ENCODE measurements at places on chromosomes 6 and 20. TPM values are rescaled to one million over a fixed set of nuclear protein-coding genes. Genes with fewer than 3 reads are reported as not detected.

DNA sequence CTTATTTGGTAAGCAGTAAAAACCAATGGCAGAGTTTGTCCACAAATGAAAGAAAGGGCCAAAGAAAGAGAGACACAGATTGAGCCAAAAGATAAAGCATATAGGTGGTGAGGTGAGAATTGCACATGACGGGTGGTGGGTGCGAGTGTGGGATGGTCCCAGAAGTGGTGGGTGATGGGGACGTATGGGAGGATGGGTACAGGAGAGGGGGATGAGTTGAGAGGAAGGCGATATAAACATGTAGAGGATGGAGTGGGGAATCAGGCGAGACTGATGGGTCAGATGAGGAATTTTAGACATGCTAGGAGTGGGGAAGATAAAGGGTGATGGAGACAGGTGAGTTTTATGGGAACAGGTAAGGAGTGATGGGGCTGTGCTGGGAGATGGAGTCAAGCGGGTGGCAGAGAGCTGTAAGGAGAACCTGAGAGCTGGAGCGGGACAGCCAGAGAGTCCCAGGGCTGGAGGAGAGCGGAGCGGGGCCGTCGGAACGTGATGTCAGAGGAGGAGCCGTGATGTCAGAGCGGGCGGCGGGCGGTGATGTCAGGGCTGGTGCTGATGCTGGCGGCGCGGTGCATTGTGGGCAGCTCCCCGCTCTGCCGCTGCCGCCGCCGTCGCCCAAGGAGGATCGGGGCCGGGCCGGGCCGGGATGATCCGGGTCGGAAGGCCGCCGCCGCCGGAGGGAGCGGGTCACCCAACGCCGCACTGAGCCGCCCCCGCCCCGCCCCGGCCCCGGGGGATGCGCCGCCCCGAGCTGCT, at the start of gene TTBK1:
TTBK1 (plus strand) TSS at position 574 of the 756 bp plus-strand sequence. CDS start 3,180 bp downstream, outside the sequence.
- no peaks in the 10 kb centered on the region for H3K4me1 ChIP-seq
- no peaks in the 10 kb centered on the region for H3K36me3 ChIP-seq
- H3K27me3 ChIP-seq = peaks cover 5% of the 10 kb centered on the region
- DNase-seq = no peak
- H3K27ac ChIP-seq = no peak within 1 kb of the TSS
- H3K4me3 ChIP-seq = no peak within 1 kb of the TSS

GRCh38 chr20:36271639-36272546, 34.2 kb upstream of the DLGAP4 start:
- H3K27ac ChIP-seq = no peak overlapping the region
- H3K4me3 ChIP-seq = no peak overlapping the region
- H3K4me1 ChIP-seq = peaks cover 2% of the 10 kb centered on the region
- no peaks in the 10 kb centered on the region for H3K36me3 ChIP-seq

The SAMD10 gene
- total RNA-seq = 0.08 TPM

DNA sequence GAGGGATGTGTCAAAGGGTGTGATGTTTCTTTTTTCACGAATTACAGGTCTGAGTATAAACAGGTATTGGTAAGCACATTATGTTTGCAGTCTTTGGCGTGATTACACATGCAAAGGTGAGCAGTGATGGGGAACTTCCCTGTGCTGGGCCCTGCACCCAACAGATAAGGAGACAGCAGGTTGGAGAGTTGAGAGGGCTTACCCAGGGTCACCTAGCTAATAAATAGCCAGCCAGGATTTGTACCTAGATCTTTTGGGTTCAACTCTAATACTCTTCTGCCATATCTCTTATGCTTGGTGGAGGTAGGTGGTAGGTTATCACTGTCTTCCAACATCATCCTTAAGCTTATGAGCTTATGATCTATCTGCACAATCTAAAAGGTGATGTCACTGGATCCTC, 46.5 kb downstream of the AFG1L start:
- H3K36me3 ChIP-seq = no peaks in the 10 kb centered on the region
- DNase-seq = no peak
- no peak overlapping the region for H3K4me3 ChIP-seq
- H3K27me3 ChIP-seq = no peaks in the 10 kb centered on the region
- H3K4me1 ChIP-seq = no peaks in the 10 kb centered on the region

GRCh38 chr6:108944707-108945680, 96.8 kb downstream of the ARMC2 start:
- DNase-seq = no peak
- peaks cover 31% of the 10 kb centered on the region for H3K4me1 ChIP-seq
- no peaks in the 10 kb centered on the region for H3K27me3 ChIP-seq
- peak overlapping the region; percentile 13 for H3K27ac ChIP-seq
- no peak overlapping the region for H3K4me3 ChIP-seq

DNA sequence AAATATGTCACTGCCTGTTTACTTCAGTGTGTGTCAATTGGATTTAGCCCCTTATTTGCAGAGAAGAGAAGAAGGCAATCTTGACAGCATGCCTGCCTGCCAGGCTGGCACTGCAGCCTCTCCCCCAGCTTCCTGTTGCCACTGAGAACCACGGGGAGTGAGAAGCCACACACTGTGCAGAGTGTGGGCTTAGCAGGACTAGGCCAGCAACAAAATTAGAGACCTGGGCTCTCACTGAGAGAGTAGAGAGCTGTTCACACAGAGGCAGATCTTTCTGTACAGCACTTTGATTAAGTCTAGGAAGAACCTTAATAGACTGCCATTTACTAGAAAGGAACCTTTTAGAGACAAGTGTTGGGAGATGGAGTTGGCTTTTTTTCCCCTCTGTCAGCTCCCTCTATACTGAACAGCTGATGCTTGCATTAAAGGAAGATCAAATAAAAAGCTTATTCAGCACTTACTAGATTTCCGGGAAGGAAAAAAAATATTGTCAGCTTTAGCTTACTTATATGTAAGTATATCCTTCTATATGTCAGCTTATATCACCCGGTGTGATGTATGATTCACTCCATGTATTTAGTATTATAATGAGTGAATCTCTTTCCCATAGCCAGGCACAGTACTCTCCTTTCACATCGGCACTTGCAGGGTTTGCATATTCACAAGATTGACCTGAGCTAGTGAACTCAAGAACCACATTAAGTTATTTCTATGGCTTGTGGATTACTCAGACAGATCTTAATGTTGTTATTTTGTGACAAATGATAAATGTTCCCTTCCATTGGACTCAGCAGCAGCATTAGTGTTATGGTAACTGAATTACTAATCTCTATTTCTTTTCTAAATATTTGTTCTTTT, 851.0 kb upstream of the EPHA7 start:
- no peak overlapping the region for H3K27ac ChIP-seq
- H3K36me3 ChIP-seq = no peaks in the 10 kb centered on the region
- no peaks in the 10 kb centered on the region for H3K27me3 ChIP-seq
- peaks cover 9% of the 10 kb centered on the region for H3K4me1 ChIP-seq

- no peak overlapping the region for H3K27ac ChIP-seq
- H3K36me3 ChIP-seq = no peaks in the 10 kb centered on the region
- no peak overlapping the region for H3K4me3 ChIP-seq
- no peaks in the 10 kb centered on the region for H3K27me3 ChIP-seq
Observed at GRCh38 chr6:166487148-166487547, 99.3 kb downstream of the RAMACL start.

GRCh38 chr6:330948-331347, 38.7 kb downstream of the DUSP22 start:
- DNase-seq = no peak
- H3K27me3 ChIP-seq = no peaks in the 10 kb centered on the region
- no peaks in the 10 kb centered on the region for H3K36me3 ChIP-seq
- H3K4me1 ChIP-seq = no peaks in the 10 kb centered on the region
- no peak overlapping the region for H3K4me3 ChIP-seq

The SNAP91 gene
- not detected for total RNA-seq

GRCh38 chr6:65000815-65001214, 706.2 kb downstream of the EYS start:
- no peak for DNase-seq
- no peaks in the 10 kb centered on the region for H3K27me3 ChIP-seq
- no peaks in the 10 kb centered on the region for H3K4me1 ChIP-seq
- H3K36me3 ChIP-seq = no peaks in the 10 kb centered on the region
- H3K27ac ChIP-seq = no peak overlapping the region

The TMEM244 gene
- not detected for total RNA-seq

GRCh38 chr20:17394411-17394810, 136.8 kb downstream of the BFSP1 start:
- H3K27ac ChIP-seq = no peak overlapping the region
- DNase-seq = no peak
- no peaks in the 10 kb centered on the region for H3K27me3 ChIP-seq
- H3K4me1 ChIP-seq = no peaks in the 10 kb centered on the region
- H3K36me3 ChIP-seq = no peaks in the 10 kb centered on the region

GRCh38 chr20:59661621-59662020, 57.3 kb downstream of the PHACTR3 start:
- H3K4me1 ChIP-seq = no peaks in the 10 kb centered on the region
- no peak overlapping the region for H3K4me3 ChIP-seq
- no peak overlapping the region for H3K27ac ChIP-seq
- peaks cover 18% of the 10 kb centered on the region for H3K27me3 ChIP-seq
- DNase-seq = no peak
- H3K36me3 ChIP-seq = no peaks in the 10 kb centered on the region

DNA sequence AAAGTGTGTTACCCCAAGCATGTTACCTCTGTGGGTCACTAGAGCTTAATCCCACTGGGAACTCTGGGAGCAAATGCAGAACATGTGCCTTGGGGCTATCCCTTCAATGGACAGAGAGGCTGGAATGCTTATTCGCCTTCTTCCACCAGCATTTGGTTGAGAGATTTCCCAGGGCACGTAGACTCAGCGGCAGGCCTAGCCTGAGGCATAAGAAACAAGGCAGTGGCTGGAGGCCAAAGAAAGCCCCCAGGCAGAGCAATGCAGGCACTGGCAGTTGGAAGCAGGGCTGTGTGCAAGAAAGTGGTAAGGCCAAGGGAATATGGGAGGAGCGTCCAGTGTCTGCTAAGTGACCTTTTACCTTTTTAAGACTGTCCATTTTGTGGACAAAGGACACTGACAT, 114.0 kb upstream of the FLRT3 start:
- no peaks in the 10 kb centered on the region for H3K4me1 ChIP-seq
- H3K27me3 ChIP-seq = no peaks in the 10 kb centered on the region
- no peak overlapping the region for H3K27ac ChIP-seq

The BANF2 gene
- total RNA-seq = not detected

- H3K27me3 ChIP-seq = no peaks in the 10 kb centered on the region
- H3K27ac ChIP-seq = no peak overlapping the region
- peaks cover 67% of the 10 kb centered on the region for H3K36me3 ChIP-seq
- no peak overlapping the region for H3K4me3 ChIP-seq
Observed at GRCh38 chr6:36970892-36971842, 14.8 kb downstream of the MTCH1 start.

- peak overlapping the region; percentile 100 for H3K4me3 ChIP-seq
- no peaks in the 10 kb centered on the region for H3K36me3 ChIP-seq
- peak overlapping the region; percentile 28 for H3K27ac ChIP-seq
- no peak for DNase-seq
- no peaks in the 10 kb centered on the region for H3K27me3 ChIP-seq
Observed at GRCh38 chr6:37820718-37821079, 1.2 kb downstream of the ZFAND3 start.

DNA sequence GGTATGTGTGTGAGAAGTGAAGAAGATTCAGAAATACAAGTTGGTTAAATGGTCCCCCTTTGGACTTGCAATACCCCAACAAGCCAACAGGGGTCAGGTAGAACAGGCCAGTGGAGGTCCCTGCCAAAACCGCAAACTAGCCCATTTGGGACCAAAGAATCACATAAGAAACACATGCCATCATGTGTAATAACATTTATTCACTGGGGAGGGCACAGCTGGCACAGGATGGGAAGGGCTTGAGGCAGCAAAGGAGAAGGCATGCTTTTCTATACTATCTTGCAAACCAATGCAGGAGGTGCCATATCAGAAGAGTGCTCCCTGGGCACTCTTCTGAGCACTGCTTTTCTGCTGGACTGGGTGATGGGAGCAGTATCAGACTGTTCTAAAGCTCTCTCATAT, 116.1 kb upstream of the TRAF3IP2 start:
- no peaks in the 10 kb centered on the region for H3K4me1 ChIP-seq
- H3K4me3 ChIP-seq = no peak overlapping the region
- H3K27me3 ChIP-seq = no peaks in the 10 kb centered on the region
- H3K36me3 ChIP-seq = no peaks in the 10 kb centered on the region

The LRRC73 gene
- total RNA-seq = not detected

- H3K4me1 ChIP-seq = no peaks in the 10 kb centered on the region
- DNase-seq = no peak
- no peak overlapping the region for H3K4me3 ChIP-seq
- H3K27me3 ChIP-seq = peaks cover 15% of the 10 kb centered on the region
- no peaks in the 10 kb centered on the region for H3K36me3 ChIP-seq
Observed at GRCh38 chr20:961768-962167, 40.3 kb downstream of the RSPO4 start.

All from SJCRH30 (cell line).